ENCODE measurements at places on chromosomes 13 and 19.

- peak; percentile 34 for DNase-seq
Observed at GRCh38 chr19:53982611-53983010, 8.8 kb upstream of the CACNG6 start.

- DNase-seq = no peak
Observed at GRCh38 chr13:49183672-49184325, 36.3 kb upstream of the MLNR start.

GRCh38 chr13:21115231-21115630, 53.8 kb upstream of the LATS2 start:
- DNase-seq = no peak

GRCh38 chr19:57271280-57271679, 9.0 kb upstream of the ZNF460 start:
- no peak for DNase-seq

GRCh38 chr19:17686023-17686521, 2.1 kb downstream of the UNC13A start:
- no peak for DNase-seq

- DNase-seq = peak; percentile 85
Observed at GRCh38 chr19:43624933-43625332, 5.5 kb upstream of the ZNF428 start.

- DNase-seq = no peak
Observed at GRCh38 chr19:49684251-49684982, 5.0 kb upstream of the ADM5 start.

DNA sequence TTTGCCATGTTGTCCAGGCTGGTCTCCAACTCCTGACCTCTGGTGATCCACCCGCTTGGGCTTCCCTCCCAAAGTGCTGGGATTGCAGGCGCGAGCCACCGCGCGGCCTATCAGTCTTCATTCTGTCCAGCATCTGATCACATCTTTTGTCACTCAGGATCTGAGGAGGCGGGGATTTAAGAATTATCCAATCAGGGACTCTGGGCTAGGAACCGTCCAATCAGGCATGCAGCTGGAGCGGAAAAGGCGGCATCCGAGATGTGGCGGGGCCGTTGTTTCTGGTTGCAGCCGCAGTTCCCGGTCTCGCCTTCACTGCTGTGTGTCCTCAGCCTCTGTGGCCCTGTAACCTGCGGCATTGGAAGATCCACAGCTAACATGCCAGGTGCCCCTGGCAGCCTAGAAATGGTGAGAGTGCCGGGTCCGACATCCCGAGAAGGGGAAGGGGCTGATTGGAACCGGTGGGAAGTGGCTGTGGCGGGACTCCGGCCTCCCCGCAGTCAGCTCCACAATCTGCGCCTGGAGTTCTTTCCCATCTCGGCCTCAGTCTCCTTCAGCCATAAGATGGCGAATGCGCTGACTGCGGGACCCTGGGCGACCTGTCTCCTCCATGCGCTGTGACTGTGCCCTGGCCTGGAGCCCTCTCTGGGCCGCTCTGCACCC, at the start of gene ZNF729:
ZNF729 (plus strand) TSS at position 291 of the 660 bp plus-strand sequence; CDS start at position 376, 85 bp downstream.
- no peak for DNase-seq

DNA sequence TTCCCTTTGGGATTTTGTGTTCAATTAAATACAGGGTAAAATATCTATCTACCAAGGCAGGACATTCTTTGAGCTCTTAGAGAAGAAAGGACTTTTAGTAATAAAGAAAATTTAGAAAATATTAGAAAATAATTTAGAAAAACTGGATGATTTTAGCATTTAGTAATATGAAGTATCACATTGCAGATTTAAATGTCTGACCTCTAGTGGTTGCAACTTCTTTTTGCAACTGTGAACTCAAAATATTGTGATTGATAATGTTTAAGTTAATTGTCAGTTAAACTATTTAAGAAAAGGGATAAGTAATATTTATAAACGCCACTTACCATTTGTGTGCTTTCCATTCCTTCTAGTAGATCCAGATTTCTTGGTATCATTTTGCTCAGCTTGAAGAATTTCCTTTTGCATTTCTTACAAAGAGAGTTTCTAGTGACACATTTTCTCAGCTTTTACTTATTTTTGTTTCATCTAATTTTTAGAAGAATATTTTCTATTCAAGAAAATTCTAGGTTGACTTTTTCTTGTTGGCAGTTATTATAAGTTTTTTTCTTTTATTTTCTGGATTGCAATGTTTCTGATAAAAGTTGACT, 10.3 kb upstream of the POSTN start:
- no peak for DNase-seq

DNA sequence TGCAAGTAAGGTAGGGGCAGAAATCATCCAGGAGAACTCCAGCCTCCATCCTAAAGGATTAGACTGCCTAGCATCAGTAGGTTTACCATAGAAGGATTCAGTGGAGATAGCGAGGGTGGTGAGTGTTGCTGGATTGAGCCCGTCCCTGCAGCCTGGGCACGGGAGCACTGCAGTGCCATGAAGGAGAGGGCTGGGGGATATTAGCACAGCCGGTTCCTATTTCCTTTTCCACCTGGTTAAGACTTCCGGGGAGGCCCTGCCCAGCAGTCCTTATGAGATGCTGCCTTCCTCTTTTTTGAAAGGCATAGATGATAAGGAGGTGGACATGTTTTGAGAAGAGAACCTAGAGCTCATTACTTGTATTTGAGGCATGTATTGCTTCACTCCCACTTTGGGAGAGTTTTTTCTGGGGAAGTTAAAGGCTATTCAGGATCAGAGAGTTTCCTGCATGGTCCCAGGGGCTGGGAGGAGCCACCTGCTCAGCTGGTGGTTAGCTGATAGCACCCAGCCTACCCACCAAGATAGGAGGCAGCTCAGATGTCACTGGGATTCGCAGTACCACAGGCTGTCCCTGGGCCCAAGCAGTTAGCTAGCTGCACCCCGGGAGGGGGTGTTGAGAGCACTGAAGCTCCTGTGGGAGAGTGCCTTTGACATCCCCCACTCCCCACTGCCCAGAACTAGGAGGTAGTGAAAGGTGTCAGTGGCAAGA, 17.2 kb downstream of the ACTN4 start:
- no peak for DNase-seq

GRCh38 chr13:34881494-34881893, 60.6 kb upstream of the NBEA start:
- DNase-seq = no peak

- DNase-seq = no peak
Observed at GRCh38 chr19:3599776-3600187, 6.9 kb downstream of the TBXA2R start.

GRCh38 chr13:90545070-90545840, 802.2 kb upstream of the MIR17HG start:
- no peak for DNase-seq

- DNase-seq = no peak
Observed at GRCh38 chr13:48680756-48681392, 27.1 kb downstream of the CYSLTR2 start.

DNA sequence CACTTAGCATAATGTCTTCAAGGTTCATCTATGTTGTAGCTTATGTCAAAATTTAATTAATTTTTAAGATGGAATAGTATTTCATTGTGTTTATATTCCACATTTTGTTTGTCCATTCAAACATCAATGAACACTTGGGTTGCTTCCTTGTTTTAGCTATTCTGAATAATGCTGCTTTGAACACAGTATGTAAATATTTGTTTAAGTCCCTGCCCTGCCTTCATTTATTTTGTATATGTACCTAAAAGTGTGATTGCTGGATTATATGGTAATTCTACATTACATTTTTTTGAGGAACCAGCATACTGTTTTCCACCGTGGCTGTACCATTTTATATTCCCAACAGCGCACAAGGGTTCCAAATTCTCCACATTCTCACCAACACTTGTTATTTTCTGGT, 17.6 kb upstream of the SUCLA2 start:
- no peak for DNase-seq

GRCh38 chr19:31519256-31519655, 170.0 kb upstream of the TSHZ3 start:
- no peak for DNase-seq

DNA sequence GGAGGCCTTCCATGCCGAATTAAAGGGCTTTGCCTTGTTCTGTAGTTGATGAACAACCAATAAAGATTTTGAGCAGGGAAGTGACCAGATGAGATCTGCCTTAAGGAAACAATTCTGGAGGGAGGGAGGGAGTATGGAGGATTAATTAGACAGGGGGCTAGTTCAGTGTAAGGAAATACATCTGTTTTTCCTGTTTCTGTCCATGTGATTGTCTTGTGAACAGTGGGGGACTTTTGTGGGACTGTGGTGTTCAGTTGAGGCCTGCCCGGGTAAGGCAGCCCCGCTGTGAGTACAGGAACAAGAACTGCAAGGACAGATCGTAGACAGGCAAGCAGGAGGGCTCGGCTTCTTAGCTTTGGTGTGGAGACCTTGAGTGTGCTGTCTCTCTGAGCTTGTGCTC, 59.0 kb downstream of the DGKH start:
- DNase-seq = no peak

- peak; percentile 70 for DNase-seq
Observed at GRCh38 chr13:50512474-50513299, 330.8 kb downstream of the DLEU7 start.

DNA sequence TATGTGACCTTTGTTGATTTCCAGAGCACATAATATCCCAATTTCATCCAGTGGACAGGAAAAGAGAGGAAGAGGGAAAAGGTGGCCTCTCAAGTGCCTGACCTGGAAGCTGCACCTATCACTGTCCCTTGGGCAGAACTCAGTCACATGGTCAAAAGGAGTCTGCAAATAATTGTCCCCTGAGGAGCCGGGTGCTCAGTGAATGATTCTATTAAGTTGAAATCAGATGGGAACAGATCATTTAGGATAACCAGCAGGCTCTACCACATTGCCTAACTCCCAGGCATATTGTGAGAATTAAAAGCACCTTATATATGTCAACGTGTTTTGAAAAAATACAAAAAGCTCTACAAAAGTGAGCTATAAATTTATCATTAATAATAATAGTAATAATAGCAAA, 6.8 kb downstream of the KL start:
- DNase-seq = no peak

Measured in colonic mucosa (tissue), 4 donors.